ENCODE measurements at places on chromosomes 5 and 9. TPM values are rescaled to one million over a fixed set of nuclear protein-coding genes. Genes with fewer than 3 reads are reported as not detected.

PCDHGA4 gene
- not detected for polyA plus RNA-seq

TRPM3 gene
- polyA plus RNA-seq, result not detected

GRCh38 chr9:93203026-93203717, 19.2 kb downstream of the WNK2 start:
- no peak for DNase-seq
- no peak overlapping the region for H3K27ac ChIP-seq
- H3K4me1 ChIP-seq, result peaks cover 22% of the 10 kb centered on the region
- H3K27me3 ChIP-seq, result peaks cover 3% of the 10 kb centered on the region
- no peaks in the 10 kb centered on the region for H3K36me3 ChIP-seq
- H3K4me3 ChIP-seq, result no peak overlapping the region

DNA sequence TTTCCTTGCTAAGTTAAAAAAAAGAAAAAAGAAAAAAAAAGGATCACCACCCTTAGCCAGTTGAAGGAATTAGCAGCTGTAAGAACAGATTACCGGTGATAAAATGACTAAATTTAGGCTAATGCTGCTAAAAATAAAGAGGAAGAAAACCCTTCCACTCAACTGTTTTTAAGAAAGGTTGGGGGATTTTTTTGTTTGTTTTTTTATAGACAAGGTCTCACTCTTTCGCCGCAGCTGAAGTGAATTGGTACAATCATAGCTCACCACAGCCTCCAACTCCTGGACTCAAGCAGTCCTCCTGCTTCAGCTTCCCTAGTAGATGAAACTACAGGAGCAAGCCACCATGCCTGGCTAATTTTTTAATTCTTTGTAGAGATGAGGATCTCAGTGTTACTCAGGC, 101.7 kb downstream of the SNCAIP start:
- H3K36me3 ChIP-seq, result no peaks in the 10 kb centered on the region
- DNase-seq, result no peak
- H3K4me3 ChIP-seq, result no peak overlapping the region
- H3K4me1 ChIP-seq, result no peaks in the 10 kb centered on the region
- H3K27ac ChIP-seq, result no peak overlapping the region

FGF1 gene
- polyA plus RNA-seq, result not detected

ZNF883 gene
- polyA plus RNA-seq, result 0.64 TPM

DNA sequence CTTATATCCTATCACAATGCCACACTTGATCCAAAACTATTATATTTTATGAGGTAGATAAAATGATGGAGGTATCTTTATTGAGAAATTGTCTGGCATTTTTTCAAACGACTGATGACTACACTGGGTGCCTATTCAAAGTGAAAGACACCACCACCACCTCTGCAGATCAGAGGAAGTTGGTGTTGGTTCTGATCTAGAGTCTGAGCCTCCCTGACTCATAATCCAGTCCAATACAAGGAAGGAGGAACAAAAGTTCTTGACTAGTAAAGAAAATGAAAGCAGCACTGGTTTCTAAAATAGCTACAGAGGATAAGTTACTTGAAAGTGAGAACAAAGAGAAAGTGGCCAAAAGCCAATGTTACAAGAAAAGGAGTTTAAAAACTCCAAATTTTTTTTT, 139.9 kb downstream of the RFX3 start:
- H3K4me1 ChIP-seq, result peaks cover 11% of the 10 kb centered on the region
- peaks cover 23% of the 10 kb centered on the region for H3K36me3 ChIP-seq
- H3K27me3 ChIP-seq, result no peaks in the 10 kb centered on the region
- no peak overlapping the region for H3K27ac ChIP-seq
- no peak overlapping the region for H3K4me3 ChIP-seq

CDH6 gene
- not detected for polyA plus RNA-seq

SOHLH1 gene
- not detected for polyA plus RNA-seq

DNA sequence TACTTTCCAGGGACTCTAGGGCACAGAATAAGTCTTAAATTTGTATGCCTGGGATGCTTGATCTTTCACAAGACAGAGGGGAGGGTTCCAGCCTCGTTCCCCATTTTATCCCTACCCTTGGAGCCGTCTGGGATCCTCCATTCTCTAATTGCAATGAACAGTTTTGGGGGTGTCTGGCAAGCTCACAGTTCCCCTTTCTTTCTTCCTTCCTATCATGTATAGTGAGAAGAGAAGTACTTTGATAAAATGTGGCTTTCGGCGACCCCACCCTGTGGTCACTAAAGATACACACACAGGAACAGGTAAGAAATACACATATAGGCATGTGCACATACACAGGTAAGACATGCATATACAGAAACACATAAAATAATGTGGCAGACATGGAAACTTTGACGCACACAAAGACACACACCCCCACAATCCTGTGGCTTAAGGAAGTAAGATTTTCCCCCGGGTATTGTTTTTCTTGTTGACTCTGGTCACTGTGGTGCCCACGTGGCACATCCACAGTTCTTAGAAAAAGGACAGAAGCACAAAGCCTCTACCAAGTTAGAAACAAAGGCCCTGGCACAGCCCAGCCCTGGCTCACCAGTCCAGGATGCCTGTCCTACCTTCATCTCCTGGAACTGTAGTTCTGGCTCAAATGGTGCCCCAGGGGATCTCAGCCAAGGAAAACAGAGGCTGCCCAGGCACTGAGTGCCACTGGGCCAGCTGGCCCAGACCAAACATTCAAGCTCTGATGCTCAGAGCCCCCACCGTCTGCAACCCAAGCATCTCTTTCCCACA, 6.3 kb upstream of the SMU1 start:
- DNase-seq, result no peak
- peak overlapping the region; percentile 75 for H3K27ac ChIP-seq
- H3K4me1 ChIP-seq, result peaks cover 12% of the 10 kb centered on the region
- peak overlapping the region; percentile 27 for H3K4me3 ChIP-seq
- peaks cover 3% of the 10 kb centered on the region for H3K27me3 ChIP-seq
- H3K36me3 ChIP-seq, result no peaks in the 10 kb centered on the region

GRCh38 chr9:84394036-84394435, 53.5 kb upstream of the SLC28A3 start:
- H3K4me3 ChIP-seq, result no peak overlapping the region
- peaks cover 2% of the 10 kb centered on the region for H3K4me1 ChIP-seq
- H3K36me3 ChIP-seq, result no peaks in the 10 kb centered on the region
- peaks cover 2% of the 10 kb centered on the region for H3K27me3 ChIP-seq
- no peak for DNase-seq

DNA sequence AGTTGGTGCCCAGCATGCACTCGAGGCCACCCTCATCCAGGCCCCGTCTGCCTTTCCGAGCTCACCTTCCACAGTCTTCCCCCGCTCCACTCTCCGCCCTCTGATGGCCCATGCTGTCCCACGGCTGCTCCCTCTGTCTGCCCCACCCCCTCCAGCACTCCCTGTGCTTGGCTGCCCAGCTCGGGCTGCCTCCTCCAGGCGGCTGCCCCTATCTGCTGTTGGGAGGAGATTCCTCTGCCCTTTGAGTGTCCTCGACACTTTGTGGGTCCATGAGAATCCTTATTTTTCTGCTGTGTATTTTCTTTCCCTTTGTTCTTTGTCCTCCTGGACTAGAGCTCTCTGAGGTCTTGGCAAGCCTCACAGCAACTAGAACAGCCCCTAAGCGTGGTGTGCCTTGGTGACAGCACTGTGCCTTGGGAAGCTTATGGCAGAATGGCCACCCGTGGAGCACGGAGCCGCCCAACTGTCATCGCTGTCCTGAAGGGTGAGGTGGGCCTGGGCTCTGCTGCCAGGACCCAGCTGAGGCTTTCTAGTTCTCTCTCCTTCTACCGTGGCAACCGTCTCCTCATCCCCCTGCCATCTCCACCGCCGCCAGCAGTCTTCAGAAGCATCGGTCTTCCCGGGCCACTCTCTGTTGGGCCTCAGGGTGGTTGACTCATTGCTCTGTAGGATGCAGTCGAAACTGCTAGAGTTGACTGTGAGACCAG, 5.2 kb downstream of the NTMT1 start:
- peaks cover 6% of the 10 kb centered on the region for H3K36me3 ChIP-seq
- no peak for DNase-seq
- H3K27ac ChIP-seq, result no peak overlapping the region
- no peak overlapping the region for H3K4me3 ChIP-seq

- H3K27me3 ChIP-seq, result no peaks in the 10 kb centered on the region
- H3K27ac ChIP-seq, result no peak overlapping the region
- no peaks in the 10 kb centered on the region for H3K4me1 ChIP-seq
Observed at GRCh38 chr5:168317096-168317520, 25.7 kb downstream of the WWC1 start.

DNA sequence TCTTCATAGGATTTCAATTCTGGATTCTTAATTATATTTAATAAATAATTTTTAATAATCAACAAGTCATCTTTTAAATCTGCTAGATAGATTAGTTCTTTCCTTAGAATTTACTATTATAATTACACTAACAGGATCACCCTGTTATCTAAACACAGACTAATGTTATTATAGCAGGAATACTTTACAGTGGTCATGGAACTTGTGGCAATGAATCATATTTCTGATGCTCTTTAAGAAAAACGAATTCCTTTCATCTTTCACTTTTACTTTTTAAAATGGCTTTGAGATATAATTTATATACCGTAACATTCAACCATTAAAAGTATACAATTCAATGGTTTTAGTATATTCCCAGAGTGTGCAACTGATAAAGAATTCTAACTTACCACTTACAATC, 29.7 kb upstream of the CDK5RAP2 start:
- H3K27me3 ChIP-seq, result no peaks in the 10 kb centered on the region
- no peak overlapping the region for H3K4me3 ChIP-seq
- peaks cover 1% of the 10 kb centered on the region for H3K4me1 ChIP-seq
- DNase-seq, result no peak

PCDHB9 gene
- polyA plus RNA-seq, result not detected

EPB41L4A gene
- polyA plus RNA-seq, result 11.7 TPM

DNA sequence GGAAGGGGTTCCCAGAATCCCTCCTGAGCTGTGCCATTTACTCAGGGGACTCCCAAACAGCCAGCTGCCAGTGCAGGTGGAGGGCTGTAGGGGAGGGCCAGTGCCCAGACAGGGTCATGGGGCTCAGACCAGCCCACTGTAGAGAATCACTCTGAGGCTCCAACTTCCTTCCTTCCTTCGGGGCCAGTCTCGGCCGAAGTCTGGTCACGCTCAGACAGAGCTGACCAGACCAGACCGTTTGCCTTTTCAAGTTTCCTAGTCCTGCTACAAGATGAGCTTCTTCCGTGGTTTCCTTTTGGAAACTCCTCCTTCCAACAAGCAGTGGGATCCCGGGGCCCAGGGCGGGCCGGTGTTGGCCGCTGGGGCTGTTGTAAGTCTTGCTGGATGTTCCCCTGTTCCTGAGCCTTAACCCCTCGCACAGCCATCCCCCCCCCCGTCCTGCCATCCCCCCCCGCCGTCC, 52.6 kb downstream of the SAR1B start:
- peaks cover 4% of the 10 kb centered on the region for H3K36me3 ChIP-seq
- no peak overlapping the region for H3K4me3 ChIP-seq
- H3K27ac ChIP-seq, result no peak overlapping the region
- DNase-seq, result no peak

ROPN1L gene
- 5.8 TPM for polyA plus RNA-seq

- H3K36me3 ChIP-seq, result no peaks in the 10 kb centered on the region
- H3K4me3 ChIP-seq, result no peak overlapping the region
- no peaks in the 10 kb centered on the region for H3K27me3 ChIP-seq
- H3K27ac ChIP-seq, result no peak overlapping the region
- DNase-seq, result no peak
Observed at GRCh38 chr9:76004526-76004925, 114.1 kb downstream of the PCSK5 start.

GGTA1 gene
- polyA plus RNA-seq, result not detected

- H3K27me3 ChIP-seq, result no peaks in the 10 kb centered on the region
- no peaks in the 10 kb centered on the region for H3K36me3 ChIP-seq
- no peak overlapping the region for H3K4me3 ChIP-seq
- peaks cover 3% of the 10 kb centered on the region for H3K4me1 ChIP-seq
Observed at GRCh38 chr9:120616966-120617935, 37.3 kb upstream of the CDK5RAP2 start.

DNA sequence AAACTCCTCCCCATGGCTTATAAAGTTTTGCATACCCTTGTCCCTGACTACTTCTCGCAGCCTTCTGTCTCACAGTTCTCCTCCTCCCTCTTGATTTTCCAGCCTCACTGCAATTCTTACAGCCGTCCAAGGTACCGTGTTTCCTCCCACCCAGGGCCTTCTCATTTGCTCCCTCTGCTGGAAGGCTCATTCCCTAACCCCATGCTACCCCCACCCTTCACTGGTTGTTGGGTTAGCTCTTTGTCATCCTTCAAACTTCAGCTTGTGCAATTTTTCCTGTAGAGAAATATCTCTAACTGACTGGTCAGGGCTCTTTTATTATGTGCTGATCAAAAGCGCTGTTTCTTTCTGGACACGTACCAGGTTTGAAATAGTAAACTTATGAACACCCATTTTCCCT, 329.2 kb downstream of the EBF1 start:
- H3K27me3 ChIP-seq, result no peaks in the 10 kb centered on the region
- no peak overlapping the region for H3K27ac ChIP-seq
- no peak overlapping the region for H3K4me3 ChIP-seq
- DNase-seq, result no peak
- no peaks in the 10 kb centered on the region for H3K4me1 ChIP-seq

SLC25A48 gene
- polyA plus RNA-seq, result not detected

DNA sequence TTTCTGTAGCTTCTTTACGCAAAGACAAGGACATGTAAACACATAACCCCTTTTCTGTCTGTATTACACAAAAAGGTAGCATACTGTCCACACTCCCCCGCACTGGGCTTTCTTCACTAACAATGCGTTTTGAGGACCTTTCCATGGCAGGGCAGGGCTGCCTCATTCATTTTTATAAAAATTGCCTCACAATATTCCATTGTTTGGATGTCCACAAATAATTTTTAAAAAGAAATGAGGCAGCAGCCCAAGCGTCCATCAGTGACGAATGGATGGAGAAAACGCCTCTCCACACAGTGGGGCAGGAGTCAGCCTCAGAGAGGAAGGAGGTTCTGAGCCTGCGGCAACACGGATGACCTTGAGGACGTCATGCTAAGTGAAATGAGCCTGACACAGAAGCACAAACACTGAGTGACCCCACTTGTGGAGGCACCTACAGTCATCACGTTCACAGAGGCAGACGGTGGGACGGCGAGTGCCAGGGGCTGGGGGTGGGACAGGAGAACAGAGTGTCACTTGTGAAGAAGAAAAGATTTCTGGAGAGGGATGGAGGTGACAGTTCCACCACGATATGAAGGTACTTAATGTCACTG, 67.8 kb downstream of the RASGEF1C start:
- no peak for DNase-seq
- peaks cover 6% of the 10 kb centered on the region for H3K27me3 ChIP-seq
- no peak overlapping the region for H3K27ac ChIP-seq
- no peaks in the 10 kb centered on the region for H3K4me1 ChIP-seq

- no peak overlapping the region for H3K27ac ChIP-seq
- H3K27me3 ChIP-seq, result peaks cover 5% of the 10 kb centered on the region
- no peak for DNase-seq
Observed at GRCh38 chr9:129321286-129322021, 143.4 kb upstream of the IER5L start.

All from immature natural killer cell (primary cell).